ENCODE measurements at places on chromosomes 1 and 21.

DNA sequence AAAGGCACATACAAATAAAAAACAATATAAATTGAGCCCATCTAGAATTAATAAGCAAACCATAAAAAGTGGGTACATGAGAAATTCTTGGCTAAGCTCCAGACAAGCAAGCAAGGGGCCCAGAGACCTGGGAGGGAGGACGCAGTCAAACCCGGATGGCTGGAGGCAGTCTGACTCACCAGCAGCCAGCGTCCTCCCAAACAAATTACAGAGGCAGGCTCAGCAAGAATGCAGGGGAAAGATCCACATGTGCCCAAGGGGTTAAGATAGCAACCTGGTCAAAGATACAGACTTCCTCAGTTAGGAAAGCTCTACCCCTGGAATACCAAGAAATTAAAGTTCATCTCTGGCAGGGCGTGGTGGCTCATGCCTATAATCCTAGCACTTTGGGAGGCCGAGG, 7.4 kb upstream of the TIAM1 start:
- no peak for DNase-seq

GRCh38 chr21:44006656-44007055, 5.5 kb upstream of the TRAPPC10 start:
- DNase-seq = no peak

- DNase-seq = no peak
Measured at GRCh38 chr1:180188091-180188506, 33.4 kb downstream of the QSOX1 start.

DNA sequence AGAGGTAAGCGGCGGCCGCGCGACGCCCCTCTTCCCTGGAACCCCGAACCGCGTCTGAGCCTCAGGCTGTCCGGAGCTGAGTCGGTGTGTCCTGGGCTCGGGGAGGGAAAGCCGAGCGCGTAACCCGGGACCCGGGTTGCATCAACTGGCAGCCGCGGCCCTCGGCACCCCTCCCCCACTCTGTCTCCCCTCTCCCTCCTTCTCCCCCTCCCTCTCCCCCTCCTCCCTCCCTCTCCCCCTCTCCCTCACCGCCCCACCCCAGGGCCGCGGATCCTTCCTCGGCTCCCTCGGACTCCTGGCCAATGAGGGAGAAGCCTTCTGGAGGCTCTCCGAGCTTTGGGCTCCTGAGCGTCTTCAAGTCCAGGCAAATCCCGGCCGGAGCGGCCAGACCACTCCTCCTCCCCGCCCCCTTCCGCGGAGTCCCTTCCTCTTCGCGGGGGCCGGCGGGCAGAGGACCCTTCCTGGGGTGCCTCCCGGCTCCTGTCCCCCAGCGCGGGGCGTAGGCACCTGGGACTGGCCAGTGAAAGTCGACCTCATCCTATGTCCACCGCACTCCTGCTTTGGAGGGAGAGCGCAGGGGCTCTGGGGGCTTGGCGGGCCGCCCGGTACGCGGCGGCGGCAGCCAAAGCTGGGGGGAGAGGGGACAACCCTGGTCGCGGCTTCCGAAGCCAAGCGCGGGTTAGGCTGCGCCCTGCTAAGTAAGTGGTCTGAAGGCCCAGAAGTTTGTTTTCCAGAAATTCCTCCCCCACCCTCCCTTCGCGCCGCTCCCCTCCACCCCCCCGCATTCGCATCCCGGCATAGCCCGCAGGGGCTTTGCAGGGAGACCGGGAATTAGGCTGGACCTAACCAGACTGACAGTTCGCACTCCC, 850 bp downstream of the SESN2 start:
- no peak for DNase-seq

- DNase-seq = no peak
Measured at GRCh38 chr21:44011123-44011522, 986 bp upstream of the TRAPPC10 start.

- DNase-seq = no peak
Measured at GRCh38 chr1:179881642-179882252, 338 bp upstream of the TOR1AIP1 start.

DNA sequence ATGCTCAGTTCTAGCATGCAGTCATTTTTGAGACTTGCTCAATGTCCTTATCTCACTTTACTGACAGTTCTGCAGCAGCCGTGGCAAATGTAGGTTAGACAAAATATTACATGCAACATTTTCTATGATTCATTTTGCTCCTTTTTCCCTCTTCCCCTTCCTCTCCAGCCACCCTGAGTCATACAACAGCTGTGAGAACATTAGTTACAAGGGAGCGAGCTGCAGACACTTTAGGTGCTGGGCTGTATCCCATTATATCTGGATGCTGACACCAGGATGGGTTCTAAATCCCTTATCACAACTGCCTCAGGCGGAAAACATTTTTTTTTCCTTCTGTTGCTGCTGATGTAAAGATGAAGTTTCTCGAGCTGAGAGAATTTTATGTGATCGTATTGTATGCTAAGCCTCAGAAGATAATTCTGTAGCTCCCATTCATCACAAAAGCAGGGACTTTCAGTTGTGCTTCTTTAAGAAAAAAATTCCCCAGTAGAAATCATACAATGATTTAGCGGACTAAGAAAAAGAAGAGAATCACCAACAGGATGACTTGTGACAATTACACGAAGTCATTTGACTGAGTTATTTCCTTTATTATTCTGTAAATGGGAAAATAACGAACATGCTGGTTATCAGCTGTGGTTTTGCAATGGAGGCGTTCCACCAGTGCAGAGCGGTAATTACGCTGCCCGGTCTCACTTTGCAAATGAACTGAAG, 345.0 kb downstream of the DISC1 start:
- peak; percentile 2 for DNase-seq

- no peak for DNase-seq
Measured at GRCh38 chr1:23559985-23560741, 862 bp upstream of the ID3 start.

- DNase-seq = no peak
Measured at GRCh38 chr1:197961449-197961848, 44.3 kb downstream of the LHX9 start.

GRCh38 chr1:103525114-103525606, 339 bp upstream of the RNPC3 start:
- DNase-seq = no peak

- DNase-seq = no peak
Measured at GRCh38 chr1:22471078-22471477, 19.4 kb downstream of the ZBTB40 start.

DNA sequence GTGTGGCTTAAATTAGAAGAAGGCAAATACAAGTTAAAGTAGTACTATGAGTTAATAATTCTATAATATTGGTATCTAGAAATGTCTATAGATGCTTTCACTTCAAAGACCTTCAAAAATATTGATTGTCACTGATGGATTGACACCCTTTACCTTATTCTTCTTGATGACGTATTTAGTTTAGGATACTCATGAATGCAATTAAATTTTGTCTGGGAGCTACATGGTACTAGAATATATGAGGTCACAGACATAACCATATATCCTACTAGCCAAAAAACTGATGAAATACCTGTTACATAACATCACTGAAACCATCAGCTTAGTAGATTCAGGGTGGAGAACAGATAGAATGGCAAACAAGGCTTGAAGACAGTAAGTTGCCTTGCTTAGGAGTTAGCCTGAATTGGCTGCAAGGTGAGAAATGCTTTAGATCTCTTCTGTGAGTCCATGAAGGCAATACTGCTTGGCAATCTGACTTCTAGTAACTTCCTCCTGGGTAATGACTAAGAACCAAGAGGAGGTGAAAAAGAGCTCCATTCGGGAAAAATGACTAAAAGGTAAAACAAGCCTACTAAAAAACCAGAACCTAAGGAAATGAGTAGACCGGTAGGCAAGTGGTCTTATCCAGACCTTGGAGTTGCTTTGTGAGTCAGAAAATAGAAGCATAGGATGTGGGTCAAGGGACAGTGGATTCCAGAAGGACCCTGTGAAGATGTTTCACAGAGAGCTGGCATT, 16.9 kb upstream of the ARHGAP29 start:
- no peak for DNase-seq

- DNase-seq = no peak
Measured at GRCh38 chr1:84272401-84272800, 29.1 kb upstream of the SAMD13 start.

DNA sequence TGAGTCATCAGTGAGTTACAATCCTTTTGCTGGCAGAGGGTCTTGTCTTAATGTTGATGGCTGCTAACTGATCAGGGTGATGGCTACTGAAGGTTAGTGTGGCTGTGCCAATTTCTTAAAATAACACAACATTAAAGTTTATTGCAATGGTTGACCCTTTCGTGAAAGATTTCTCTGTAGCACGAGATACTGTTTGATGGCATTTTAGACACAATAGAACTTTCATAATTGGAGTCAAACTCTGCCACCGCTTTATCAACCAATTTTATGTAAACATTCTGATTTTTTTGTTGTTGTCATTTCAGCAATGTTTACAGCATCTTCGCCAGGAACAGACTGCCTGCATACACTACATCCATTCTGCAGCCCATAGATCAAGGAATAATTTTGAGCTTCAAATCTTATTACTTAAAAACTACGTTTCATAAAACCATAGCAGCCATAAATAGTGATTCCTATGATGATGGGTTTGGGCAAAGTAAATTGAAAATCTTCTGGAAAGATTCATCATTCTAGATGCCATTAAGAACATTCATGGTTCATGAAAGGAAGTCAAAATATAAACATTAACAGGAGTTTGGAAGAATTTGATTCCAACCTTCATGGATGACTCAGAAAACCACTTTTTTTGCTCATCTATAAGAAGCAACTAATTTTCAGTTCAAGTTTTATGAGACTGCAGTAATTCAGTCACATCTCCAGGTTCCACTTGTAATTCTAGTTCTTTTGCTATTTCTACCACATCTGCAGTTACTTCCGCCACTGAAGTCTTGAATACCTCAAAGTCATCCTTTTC, 85.9 kb downstream of the TYW3 start:
- DNase-seq = no peak

GRCh38 chr1:55071477-55071876, 32.1 kb downstream of the PCSK9 start:
- no peak for DNase-seq

DNA sequence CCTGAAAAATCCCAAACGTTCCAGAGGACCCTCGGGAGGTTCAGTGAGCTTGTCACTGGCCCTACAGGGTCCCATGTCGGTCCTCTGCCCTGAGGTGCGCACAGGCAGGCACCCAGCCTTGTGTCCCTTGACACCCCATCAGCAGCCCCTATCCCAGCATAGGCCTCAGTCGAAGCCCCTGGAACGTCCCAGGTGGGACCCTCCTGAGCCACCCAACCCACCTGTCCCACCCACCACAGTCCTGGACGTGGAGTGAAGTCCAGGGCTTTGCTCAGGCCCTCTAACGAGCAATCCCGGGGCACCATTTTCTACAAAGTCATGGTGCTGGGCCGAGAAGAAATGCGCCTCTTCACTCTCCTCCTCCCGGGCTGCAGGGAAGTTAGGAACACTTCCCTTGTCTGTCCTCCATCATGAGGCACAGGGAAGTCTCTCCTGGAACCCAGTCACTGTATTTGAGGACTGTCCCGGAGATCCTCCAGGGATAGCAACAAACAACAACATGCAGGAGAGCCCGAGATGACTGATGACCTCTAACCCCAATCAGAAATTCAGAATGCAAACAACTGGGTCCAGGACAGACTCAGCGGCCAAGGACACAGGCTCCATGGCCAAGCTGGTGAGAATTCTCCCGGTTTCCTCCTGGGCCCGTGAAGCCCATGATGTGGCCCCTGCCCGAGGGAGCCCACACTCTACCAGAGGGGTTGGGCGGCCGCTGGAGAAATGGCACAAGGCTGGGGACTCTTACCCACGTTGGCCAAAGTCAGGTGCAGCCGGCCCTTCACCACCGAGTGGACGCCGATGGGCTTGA, 105.5 kb downstream of the NPHP4 start:
- no peak for DNase-seq

DNA sequence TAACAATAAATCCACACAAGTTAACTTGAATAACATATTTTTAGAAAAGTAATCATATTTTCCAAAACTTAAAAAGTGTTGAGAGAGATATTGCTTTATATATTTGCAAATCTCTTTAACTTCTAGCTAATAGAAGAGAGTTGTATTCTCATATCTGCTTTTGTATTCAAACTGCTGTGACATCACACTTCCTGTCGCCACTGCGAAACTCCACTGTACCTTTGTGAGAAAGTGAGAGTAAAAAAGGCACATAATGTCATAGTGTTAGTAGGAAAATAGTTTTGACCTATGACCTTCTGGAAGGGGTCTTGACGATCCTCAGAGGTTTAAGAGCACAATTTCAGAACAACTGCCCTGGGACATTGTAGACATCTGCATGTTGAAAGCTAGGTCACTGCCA, 21.6 kb downstream of the AK5 start:
- no peak for DNase-seq

- no peak for DNase-seq
Measured at GRCh38 chr1:108000620-108001111, 35.7 kb upstream of the VAV3 start.

Data from CD4-positive, alpha-beta T cell treated with Interleukin-2 at 100 ng/mL for 4 hours (primary cell).